Smooth muscle cell of the brain vasculature (primary cell): ENCODE measurements at places on chromosomes 2 and 18.
A peak's percentile ranks its signal among the peaks of the same experiment; 100 is the strongest.

GRCh38 chr2:28642796-28643195, 108.8 kb upstream of the PPP1CB start:
- no peak for DNase-seq

GRCh38 chr2:86001326-86001725, 104.4 kb downstream of the POLR1A start:
- DNase-seq = no peak

DNA sequence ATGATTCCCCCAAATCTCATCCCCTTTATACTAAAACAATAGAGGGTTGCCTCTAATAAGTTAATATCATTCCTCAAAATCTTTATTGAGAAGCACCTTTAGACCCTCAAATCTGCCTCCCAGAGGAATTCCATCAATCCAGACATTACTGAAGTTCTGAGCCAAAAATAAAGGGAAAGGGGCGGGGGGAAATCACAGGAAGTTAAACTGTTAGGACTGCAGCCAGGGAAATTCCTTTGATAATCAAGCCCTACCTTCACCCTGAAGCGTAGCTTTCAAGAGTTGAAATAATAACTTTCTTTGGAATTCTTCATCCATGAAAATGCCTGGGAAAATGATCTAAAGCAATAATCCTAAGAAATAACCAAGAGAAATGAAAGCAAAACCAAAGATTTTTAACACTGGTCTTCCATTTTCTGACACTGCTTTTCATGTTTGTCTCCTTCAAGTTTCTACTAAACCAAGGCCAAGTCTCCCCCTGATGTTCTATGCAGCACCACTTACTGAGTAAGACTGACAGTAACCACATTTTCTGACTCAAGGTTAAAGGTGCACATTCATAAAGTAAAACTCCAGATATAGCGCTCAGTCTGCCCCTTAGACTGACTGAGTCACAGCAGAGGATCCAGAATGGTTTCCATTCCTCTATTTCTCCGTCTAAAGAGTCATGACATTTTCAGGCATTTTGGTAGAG, 78.2 kb downstream of the TCF4 start:
- peak; percentile 36 for DNase-seq

DNA sequence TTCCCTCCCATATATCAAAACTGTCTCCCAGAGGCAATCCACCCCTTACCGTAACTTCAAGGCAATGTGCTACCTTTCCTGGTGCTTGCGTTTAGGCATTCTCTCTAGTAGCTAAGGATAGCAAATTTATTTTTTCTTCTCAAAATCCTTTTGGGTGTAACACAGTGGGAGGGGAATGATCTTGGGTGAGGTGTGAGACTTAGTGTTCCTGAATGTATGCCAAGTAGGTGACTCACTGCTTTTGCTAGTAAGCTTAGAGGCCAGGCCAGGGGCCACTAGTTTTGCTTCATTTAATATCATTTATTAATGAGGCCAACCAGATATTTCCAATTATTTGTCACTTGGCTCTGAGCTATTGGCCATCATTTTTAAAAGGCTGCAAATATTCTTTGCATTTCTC, 135.5 kb downstream of the NAPG start:
- no peak for DNase-seq

DNA sequence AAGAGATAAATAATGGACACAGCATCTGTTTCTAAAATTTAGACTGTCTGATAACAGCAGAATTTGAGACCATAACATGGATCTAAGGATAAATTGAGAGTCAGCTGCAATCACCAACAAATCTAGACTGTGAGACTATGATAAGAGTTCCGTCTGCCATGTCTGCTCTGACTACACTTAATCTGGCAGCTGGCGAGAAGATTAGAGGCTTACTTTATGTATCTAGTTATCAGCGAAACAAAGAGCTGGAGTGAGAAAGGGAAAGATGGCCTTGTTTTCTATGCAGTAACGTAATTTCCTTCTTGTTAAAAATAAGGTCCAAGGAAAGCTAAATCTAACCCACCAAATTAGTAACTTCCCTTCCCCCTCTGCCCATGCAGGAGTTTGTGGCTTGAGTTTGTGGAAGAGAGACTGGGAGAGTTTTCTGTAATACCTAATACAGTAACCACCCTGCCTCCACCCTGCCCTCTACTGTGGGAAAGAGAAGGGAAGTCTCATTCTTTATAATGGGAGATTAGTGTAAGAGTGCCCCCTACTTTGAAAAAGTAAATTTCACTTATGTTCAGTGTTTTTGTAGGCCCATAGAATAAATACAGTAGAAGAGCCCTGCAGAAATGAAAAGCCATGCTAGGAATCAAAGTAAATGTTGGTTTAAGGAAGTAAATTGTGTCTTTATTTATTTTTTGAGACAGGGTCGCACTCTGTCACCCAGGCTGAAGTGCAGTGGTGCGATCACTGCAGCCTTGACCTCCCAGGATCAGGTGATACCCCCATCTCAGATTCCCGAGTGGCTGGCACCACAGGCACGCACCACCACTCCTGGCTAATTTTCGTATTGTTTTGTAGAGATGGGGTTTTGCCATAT, 27.5 kb downstream of the EML4 start:
- peak; percentile 24 for DNase-seq

DNA sequence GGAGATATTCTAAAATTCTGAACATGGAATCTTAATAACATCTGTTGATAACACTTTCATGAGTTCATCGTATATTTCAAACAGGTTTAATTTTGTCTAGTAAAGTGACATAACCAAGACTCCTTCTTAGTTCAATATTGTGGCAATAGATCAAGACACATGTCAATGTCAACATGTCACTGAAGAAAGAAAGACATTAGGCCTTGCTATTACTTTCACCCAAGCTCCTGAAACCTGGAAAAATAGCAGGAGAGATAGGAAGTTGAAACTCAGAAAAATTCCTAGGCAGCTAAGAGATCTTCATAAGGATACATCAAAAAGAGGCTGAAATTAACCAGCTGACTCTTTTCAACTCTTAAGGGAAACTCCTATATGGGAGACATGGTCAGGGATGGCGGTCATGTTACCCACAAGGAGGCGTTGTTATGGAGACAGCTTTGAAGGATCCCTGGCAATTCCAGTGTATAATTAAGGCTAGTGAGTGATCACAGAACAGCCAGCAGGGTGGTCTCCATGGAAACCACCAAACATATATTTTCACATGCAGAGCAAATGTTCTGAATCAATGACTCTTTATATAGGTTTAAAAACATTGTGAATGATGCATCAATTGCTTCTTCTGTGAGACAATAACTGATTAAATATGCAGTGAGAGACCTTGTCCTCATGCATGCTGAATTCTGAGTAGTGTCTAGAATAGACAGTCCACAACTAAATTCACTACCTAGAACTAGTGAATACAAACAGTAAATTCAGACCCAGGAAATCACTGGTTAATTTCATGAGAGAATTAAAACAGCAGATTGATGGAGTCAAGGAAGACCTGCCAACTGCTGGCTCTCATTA, 115.3 kb upstream of the RIOK3 start:
- no peak for DNase-seq

DNA sequence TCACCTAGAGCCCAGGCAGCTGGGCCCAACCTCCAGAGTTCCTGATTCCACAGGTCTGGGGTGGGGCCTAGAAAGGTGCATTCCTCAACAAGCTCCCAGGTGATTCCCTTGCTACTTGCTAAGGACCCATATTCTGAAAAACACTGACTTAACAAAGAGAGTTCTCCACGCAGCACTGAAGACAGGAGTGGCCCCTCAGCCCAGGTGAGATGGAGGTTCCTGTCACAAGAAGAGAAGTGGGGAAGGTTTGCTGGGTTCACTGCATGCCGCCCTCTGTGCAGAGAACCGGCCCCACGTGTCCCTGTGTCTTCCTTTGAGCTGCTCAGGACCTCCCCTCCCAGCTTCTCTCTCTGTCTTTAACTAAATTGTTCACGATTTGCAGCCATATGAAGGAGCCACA, 201.4 kb upstream of the DDX18 start:
- DNase-seq = no peak

- DNase-seq = no peak
Observed at GRCh38 chr18:53605198-53605597, 619.3 kb downstream of the MBD2 start.

GRCh38 chr18:75207310-75208154, 1.4 kb downstream of the PTGR3 start:
- DNase-seq = no peak

DNA sequence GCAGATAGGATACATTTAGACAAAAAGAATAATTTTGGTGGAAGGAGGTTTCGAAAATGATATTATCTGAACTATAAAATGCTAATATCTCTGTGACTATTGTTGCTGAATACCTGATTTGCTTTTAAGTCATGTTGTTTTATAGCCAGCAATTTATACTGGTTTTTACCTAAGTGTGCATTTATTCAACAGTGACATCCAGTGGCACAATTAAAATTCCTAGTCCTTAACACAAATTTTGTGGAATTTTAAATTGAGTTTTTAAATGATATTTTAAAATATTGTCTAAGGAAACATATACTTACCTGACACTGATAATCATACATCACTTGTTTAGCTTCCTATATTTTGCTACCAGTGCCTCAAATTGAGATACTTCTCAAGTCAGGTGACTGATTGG, 144.8 kb downstream of the ARHGAP28 start:
- no peak for DNase-seq

DNA sequence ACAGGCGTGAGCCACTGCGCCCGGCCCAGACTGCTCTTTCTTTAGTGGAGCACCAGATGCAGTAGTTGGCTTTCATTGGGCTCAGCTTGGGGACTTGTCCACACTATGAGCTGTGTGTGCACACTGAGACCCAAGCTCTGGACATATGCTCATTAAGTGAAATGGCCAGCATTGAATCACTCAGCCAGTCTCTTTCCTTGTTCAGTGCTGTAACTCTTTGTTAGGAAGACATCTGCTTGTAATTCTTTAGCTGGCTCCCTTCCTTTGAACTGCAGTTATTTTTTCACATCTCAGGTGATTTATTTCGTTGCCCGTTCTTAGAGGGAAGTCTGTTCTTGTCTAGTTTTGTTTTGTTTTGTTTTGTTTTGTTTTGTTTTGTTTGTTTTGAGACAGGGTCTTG, 70.5 kb downstream of the CAB39 start:
- DNase-seq = no peak

DNA sequence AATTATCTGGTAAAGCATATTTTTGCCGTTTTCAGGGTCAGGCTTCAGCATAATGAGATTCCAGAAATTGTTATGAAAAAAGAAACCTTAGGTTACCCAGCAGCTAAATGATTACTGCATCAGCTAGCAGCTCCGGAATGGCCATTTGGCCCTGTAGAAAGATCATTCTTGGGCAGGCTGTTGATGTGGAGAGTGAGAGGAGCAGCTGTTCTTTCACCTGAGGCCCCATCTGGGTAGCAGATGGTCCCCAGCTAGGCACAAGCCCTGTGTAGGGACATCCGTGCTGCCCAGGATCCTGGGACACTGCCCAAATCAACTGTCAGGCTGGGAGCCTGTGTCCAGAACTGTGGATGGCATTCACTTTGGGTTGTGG, 61.8 kb downstream of the NEDD4L start:
- DNase-seq = no peak

DNA sequence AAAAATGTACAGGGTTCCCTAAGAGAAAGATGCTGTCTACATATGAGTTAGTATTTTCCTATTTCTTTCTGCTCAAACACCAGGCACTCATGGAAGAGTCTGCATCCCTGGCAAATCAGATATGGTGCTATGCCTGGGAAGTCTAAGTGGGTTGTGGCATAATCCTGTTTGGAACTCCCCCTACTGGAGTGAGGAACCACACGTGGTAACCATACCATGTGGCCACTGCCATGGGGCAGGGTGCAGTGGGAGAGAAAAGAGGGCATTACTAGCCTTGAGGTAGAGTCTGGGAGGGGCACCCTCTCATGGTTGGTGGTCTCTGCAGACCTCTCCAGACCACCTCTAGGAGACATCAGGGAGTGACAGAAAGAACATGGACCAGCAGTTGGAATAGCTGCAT, 257.9 kb upstream of the ATP5MC3 start:
- DNase-seq = no peak

GRCh38 chr2:230757476-230757875, 44.8 kb downstream of the CAB39 start:
- DNase-seq = no peak

GRCh38 chr18:9418047-9418690, 57.1 kb upstream of the RALBP1 start:
- no peak for DNase-seq

- DNase-seq = no peak
Observed at GRCh38 chr2:33395655-33396249, 80.7 kb upstream of the RASGRP3 start.

- DNase-seq = no peak
Observed at GRCh38 chr2:121279476-121280220, 5.4 kb downstream of the TFCP2L1 start.

GRCh38 chr2:128345436-128346165, 26.9 kb upstream of the HS6ST1 start:
- DNase-seq = no peak

DNA sequence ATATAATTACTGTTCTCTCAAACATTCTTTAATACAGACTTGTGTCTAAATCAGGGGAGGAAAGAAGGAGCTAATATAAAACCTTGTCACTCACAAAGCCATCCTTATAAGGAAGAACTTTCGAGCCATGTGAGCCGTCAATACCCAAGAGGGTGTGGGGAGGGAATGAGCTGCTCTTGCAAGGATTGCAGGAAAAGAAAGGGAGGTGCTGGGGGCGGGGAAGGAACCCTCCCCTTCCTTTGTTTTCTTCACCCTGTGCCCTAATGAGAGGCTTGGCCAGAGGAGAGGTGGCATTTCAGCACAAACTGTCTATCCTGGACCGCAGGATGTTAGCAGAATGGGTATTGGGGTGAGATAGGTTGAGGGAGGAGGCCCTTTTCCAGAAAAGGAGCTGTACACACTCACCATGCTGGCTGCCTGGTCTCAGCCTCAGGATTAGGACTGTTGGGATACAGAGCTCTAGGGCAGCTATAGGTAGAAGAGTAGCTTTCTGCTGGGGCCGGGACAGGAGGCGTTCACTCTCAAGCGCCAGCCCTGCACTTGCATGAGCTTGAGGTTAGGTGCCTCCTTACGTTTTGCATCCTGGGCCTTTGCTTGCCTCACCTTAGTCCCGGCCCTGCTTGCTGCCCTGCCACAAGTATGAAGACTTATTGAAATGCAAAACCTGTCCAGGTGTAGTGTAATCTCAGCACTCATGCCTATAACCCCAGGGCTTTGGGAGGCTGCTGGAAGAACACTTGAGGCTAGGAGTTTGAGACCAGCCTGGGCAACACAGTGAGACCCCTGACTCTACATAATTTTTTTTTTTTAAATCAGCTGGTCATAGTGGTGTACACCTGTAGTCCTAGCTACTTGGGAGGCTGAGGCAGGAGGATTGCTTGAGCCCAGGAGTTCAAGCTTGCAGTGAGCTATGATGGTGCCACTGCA, 190.5 kb downstream of the LOXHD1 start:
- DNase-seq = no peak

- DNase-seq = no peak
Observed at GRCh38 chr2:84126084-84126483, 333.0 kb downstream of the SUCLG1 start.

- no peak for DNase-seq
Observed at GRCh38 chr2:164964700-164965099, 9.4 kb upstream of the SLC38A11 start.

DNA sequence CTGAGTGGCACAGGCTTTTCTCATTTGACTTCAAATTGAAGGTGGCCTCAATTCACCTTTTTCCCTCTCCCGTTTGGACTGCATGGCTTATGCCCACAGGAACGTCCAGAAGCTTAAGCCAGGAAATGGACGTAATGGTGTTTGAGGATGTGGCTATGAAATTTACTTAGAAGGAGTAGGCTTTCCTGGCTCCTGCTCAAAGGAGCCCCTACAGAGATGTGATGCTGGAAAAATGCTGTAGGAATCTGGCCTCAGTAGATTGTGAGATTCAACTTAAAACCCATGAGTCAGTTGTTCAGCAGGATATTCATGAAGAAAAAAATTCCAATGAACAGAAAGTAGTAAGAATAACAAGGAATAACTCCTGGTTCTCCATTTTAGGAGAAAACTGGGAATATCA, 129.0 kb downstream of the ICOS start:
- DNase-seq = no peak

- no peak for DNase-seq
Observed at GRCh38 chr2:70870790-70871189, 35.2 kb upstream of the CD207 start.
